ENCODE measurements at places on chromosomes 3 and 15. TPM values are rescaled to one million over a fixed set of nuclear protein-coding genes. Genes with fewer than 3 reads are reported as not detected.

DNA sequence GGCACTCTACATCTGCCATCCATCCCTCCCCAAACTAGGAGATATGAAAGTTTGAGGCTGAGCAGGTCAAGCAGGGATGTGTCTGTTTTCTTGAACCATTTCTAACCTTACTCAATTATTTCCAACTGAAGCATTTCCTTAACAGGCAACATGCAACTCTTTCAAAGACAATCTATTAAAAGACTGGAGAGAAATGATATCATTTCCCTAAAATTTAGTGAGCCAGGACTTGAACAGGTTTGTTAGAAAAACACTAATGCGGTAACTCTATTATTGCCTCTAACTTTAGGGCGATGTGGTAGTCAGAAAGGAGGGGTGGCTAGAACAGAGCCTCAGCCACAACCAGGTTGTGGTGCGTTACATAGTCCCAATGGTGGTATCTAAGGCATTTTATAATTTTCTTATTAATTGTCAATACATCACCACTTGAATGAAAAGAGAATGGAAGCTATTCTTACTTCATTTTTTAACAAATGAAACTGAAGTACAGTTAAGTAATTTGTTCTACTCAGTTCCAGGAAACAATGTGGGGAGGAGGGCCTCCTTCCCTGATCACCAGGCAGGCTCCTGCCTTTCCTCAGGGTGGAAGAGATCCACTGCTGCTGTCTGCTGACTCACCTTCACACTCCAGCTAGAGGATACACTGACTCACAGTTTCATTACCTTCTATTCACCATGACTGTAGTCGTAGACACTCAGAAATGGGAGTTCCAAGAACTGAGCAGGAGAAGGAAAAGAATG lies 22.8 kb downstream of the MYO1E start:
- peaks cover 4% of the 10 kb centered on the region for H3K4me1 ChIP-seq
- no peaks in the 10 kb centered on the region for H3K36me3 ChIP-seq
- no peak overlapping the region for H3K4me3 ChIP-seq
- H3K27ac ChIP-seq = no peak overlapping the region
- H3K27me3 ChIP-seq = no peaks in the 10 kb centered on the region
- peak; percentile 63 for DNase-seq

- no peak overlapping the region for H3K27ac ChIP-seq
- peaks cover 26% of the 10 kb centered on the region for H3K27me3 ChIP-seq
- peaks cover 22% of the 10 kb centered on the region for H3K36me3 ChIP-seq
- H3K4me3 ChIP-seq = no peak overlapping the region
- H3K4me1 ChIP-seq = peaks cover 3% of the 10 kb centered on the region
Measured at GRCh38 chr3:11847607-11848006, 922 bp upstream of the TAMM41 start.

GRCh38 chr15:24944954-24945353 lies 9.8 kb upstream of the SNRPN start:
- peaks cover 3% of the 10 kb centered on the region for H3K36me3 ChIP-seq
- H3K27me3 ChIP-seq = no peaks in the 10 kb centered on the region
- peak; percentile 5 for DNase-seq
- H3K27ac ChIP-seq = no peak overlapping the region
- no peaks in the 10 kb centered on the region for H3K4me1 ChIP-seq
- no peak overlapping the region for H3K4me3 ChIP-seq

- no peak overlapping the region for H3K4me3 ChIP-seq
- H3K4me1 ChIP-seq = no peaks in the 10 kb centered on the region
- no peaks in the 10 kb centered on the region for H3K27me3 ChIP-seq
- no peak for DNase-seq
Measured at GRCh38 chr3:174101244-174101643, 703.7 kb downstream of the NLGN1 start.

DNA sequence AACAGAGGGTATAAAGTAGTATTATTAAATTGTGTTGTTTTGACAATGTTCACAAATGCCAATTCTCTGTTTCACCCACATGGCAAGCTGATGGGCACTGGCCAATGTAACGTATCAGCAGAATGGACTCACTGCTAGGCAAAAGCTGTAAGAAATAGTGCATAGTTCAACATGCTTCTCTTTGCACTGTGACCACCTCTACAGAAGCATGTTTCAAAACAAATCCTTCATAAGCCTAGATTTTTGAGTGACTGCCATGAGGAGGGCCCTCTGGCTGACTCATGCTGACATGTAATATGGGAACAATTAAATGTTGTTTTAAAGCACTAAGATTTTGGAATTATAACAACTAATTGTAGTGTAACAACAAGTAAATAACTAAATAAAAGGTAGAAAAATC lies 3.2 kb downstream of the GBE1 start:
- H3K27me3 ChIP-seq = no peaks in the 10 kb centered on the region
- no peaks in the 10 kb centered on the region for H3K36me3 ChIP-seq
- DNase-seq = no peak
- peaks cover 3% of the 10 kb centered on the region for H3K4me1 ChIP-seq

DNA sequence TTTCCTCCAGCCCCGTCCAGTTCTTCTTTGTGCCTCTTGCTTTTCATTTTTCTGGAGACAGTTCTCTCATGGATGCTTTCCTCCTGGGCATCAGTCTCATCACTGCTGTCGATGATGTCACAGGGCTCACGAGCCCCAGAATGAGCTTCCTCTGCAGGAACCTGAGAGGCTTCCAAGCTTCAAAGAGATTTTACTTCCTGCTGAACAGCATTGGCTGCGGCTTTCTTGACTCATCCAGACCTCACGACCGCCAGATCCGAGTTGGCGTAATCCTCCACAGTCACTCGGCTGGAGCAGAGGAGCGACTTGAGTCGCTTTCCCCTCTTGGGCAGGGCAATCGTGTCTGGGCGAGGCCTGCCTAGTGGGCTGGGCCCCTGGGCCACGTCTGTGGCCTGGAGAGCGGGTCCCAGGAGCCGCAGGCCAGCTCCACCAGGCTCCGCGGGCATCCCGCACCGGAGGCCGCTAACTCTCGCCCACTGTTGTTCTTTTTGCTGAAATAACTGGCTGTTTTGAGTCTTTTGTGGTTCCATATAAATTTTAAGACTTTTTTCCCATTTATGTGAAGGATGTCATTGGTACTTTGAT lies 20.8 kb upstream of the FAN1 start:
- no peak overlapping the region for H3K27ac ChIP-seq
- DNase-seq = no peak
- no peaks in the 10 kb centered on the region for H3K36me3 ChIP-seq
- H3K4me3 ChIP-seq = no peak overlapping the region
- H3K4me1 ChIP-seq = no peaks in the 10 kb centered on the region

- no peaks in the 10 kb centered on the region for H3K27me3 ChIP-seq
- H3K36me3 ChIP-seq = no peaks in the 10 kb centered on the region
- no peak for DNase-seq
- no peak overlapping the region for H3K4me3 ChIP-seq
Measured at GRCh38 chr3:56811546-56812202, 9.9 kb upstream of the ARHGEF3 start.

GRCh38 chr3:141680620-141681389 lies 57.3 kb upstream of the RNF7 start:
- H3K27ac ChIP-seq = no peak overlapping the region
- no peaks in the 10 kb centered on the region for H3K27me3 ChIP-seq
- no peaks in the 10 kb centered on the region for H3K4me1 ChIP-seq
- H3K36me3 ChIP-seq = no peaks in the 10 kb centered on the region
- DNase-seq = peak; percentile 60

DNA sequence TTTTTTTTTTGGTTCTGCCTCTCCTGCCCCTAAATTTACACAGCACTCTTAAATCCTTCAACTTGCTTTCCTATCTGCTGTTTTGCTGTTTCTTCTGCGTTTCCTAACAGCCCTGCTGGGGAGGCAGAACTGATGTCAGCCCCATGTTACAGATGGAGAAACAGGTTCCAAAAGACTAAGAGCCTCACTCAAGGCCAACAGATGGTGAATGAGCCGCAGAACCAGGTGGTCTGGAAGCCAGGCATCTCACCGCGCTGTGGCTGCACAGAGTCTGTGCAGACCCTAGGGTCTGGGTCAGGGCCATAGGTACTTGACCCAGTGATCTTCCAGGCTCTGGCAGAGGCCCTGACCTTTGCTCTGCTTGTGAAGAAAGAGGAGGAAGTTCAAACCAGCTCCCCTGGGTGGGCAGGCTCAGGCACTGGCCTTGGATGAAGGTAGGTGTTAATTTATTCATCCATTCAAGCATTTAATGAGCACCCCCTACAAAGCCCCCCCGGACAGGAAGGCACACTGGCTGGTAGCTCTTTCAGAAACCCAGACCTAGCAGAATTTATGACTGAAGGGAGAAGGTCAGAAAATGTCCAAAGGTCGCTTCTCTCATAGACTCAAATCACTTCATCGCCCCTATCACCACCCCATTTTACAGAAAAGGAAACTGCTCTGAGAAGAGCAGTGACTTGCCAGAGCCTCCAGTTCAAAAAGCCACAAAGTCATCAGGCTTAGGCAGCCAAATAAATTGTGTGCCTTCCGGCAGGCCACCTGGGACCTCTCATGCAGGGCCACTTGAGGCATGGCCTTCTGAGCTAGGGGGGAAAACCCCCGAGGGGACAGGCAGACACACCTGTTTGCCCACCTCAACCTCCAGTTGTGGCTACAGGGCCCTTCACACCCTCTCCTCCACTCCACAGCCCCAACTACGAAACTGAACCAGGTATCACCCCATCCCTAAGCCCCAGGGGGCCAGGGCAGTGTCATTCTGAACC lies 2.7 kb downstream of the CHDH start:
- no peak overlapping the region for H3K27ac ChIP-seq
- no peak for DNase-seq
- no peak overlapping the region for H3K4me3 ChIP-seq
- H3K36me3 ChIP-seq = peaks cover 6% of the 10 kb centered on the region
- H3K4me1 ChIP-seq = peaks cover 17% of the 10 kb centered on the region

GRCh38 chr3:73433687-73434086 lies 191.1 kb downstream of the PDZRN3 start:
- no peaks in the 10 kb centered on the region for H3K27me3 ChIP-seq
- no peak for DNase-seq
- H3K4me3 ChIP-seq = no peak overlapping the region
- peaks cover 2% of the 10 kb centered on the region for H3K4me1 ChIP-seq

- H3K36me3 ChIP-seq = peaks cover 68% of the 10 kb centered on the region
- H3K4me1 ChIP-seq = no peaks in the 10 kb centered on the region
- H3K4me3 ChIP-seq = no peak overlapping the region
- no peak for DNase-seq
Measured at GRCh38 chr15:41024131-41024530, 70.9 kb downstream of the CHAC1 start.

DNA sequence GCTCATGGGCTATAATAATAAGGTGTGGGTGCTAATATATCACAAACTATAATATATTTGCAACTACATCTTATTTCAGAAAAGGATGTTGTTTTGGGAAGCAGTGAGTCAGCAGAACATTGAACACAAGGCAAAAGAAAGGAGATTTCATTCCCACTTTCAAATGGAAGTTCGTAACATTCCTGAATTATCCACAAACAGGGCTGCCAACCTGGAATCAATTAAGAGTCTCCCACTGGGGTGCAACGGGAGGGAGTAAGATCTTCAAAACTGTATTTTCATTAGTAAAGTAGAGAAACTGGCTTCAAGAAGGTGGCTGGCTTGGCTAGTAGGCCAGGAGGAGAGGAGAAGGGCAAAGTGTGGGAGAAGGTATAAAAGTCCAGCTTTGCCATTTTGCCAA lies 479.6 kb downstream of the CNTN3 start:
- no peaks in the 10 kb centered on the region for H3K36me3 ChIP-seq
- no peak overlapping the region for H3K4me3 ChIP-seq
- no peak for DNase-seq
- H3K27me3 ChIP-seq = no peaks in the 10 kb centered on the region

DNA sequence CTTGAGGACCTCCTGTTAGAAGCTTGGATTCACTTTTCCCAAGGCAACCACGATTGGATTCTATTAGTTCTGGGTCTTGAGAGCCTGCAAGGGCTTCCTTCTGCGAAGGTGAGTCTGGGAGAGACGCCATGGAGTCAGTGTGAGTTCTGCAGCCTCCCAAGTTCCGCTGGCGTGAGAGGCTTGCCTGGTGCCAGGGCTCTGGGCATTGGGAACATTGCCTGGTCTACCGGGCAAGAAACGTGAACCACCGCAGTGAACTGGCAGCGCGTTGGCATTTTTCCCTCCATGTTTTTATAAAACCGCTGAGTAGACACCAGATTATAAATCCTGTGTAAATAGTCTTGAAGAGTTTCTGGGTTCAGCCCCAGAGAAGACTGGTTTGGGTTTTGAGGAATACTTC lies 160.9 kb downstream of the IGF1R start:
- no peaks in the 10 kb centered on the region for H3K27me3 ChIP-seq
- peaks cover 7% of the 10 kb centered on the region for H3K4me1 ChIP-seq
- H3K4me3 ChIP-seq = no peak overlapping the region
- peak; percentile 31 for DNase-seq
- H3K27ac ChIP-seq = no peak overlapping the region

DNA sequence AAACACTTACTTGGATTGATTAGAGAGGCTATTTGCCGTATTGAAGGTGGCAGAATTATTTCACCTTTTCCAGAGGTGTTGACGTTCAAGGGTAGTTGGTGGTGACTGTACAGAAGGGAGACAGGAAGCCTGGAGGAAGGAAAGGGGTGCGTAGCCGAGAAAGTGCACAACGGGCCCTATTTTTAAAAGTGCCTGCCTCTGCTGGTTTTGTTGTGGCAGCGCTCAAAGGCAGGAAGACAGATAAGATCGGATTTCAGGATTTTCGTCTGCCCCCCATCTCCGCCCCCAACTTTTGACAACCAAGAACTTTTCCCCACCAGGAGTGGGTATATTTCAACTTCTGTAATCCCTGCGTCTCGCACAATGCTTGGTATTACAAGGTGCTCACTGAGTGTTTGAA lies 38.5 kb downstream of the SMAD3 start:
- no peak for DNase-seq
- no peak overlapping the region for H3K27ac ChIP-seq
- H3K4me3 ChIP-seq = no peak overlapping the region
- H3K4me1 ChIP-seq = peaks cover 35% of the 10 kb centered on the region
- no peaks in the 10 kb centered on the region for H3K36me3 ChIP-seq
- H3K27me3 ChIP-seq = no peaks in the 10 kb centered on the region

- no peak overlapping the region for H3K4me3 ChIP-seq
- no peak overlapping the region for H3K27ac ChIP-seq
- H3K27me3 ChIP-seq = peaks cover 26% of the 10 kb centered on the region
- H3K4me1 ChIP-seq = peaks cover 6% of the 10 kb centered on the region
Measured at GRCh38 chr3:30753766-30754165, 140.7 kb downstream of the GADL1 start.

DNA sequence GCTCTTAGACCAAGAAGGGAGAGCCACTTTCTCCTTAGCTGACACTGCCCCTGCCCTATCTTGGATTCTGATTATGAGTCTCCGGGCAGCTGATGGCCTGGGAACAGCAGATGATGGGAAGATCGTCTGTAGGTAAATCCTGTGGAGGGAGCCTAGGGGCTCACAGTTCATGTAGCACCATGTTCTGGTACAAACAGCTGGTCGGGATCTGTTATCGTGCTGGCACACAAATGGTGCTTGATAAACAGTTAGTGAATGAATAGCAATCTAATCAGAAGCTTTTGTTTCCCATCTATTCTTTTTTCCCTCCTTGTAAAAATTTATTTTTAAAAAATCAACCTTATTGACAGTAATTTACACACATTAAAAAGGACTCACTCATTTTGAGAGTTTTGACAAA lies 26.8 kb downstream of the CDCP1 start:
- no peaks in the 10 kb centered on the region for H3K27me3 ChIP-seq
- no peak for DNase-seq
- no peaks in the 10 kb centered on the region for H3K36me3 ChIP-seq
- no peak overlapping the region for H3K27ac ChIP-seq
- H3K4me3 ChIP-seq = no peak overlapping the region

GRCh38 chr3:187963003-187963676 lies 190.8 kb upstream of the LPP start:
- no peak overlapping the region for H3K27ac ChIP-seq
- DNase-seq = no peak
- H3K4me1 ChIP-seq = no peaks in the 10 kb centered on the region
- H3K27me3 ChIP-seq = no peaks in the 10 kb centered on the region
- H3K36me3 ChIP-seq = no peaks in the 10 kb centered on the region
- no peak overlapping the region for H3K4me3 ChIP-seq

The ZBED2 gene
- total RNA-seq = not detected

The GCNT3 gene
- 0.52 TPM for total RNA-seq

The ST3GAL6 gene
- total RNA-seq = 6.0 TPM

The DPPA2 gene
- 1.6 TPM for total RNA-seq

The CCR3 gene
- not detected for total RNA-seq

The HCLS1 gene
- 0.40 TPM for total RNA-seq

Data from endodermal cell (in vitro differentiated cells).